ENCODE measurements at places on chromosomes 5 and 9.

DNA sequence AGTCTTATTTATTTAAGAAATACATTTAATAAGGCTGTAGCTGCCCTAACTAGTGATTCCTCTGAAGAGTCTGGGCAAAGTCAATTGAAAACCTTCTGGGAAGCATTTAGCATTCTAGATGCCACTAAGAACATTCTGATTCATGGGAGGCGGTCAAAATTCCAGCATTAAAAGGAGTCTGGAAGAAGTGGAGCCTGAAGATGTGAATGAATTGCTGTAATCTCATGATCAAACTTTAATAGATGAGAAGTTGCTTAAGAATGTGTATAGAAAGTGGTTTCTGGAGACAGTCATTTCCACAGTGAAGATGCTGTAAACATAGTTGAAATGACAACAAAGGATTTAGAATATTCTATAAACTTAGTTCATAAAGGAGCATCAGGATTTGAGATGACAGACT lies 61.4 kb downstream of the WDR41 start:
- no peak for DNase-seq

DNA sequence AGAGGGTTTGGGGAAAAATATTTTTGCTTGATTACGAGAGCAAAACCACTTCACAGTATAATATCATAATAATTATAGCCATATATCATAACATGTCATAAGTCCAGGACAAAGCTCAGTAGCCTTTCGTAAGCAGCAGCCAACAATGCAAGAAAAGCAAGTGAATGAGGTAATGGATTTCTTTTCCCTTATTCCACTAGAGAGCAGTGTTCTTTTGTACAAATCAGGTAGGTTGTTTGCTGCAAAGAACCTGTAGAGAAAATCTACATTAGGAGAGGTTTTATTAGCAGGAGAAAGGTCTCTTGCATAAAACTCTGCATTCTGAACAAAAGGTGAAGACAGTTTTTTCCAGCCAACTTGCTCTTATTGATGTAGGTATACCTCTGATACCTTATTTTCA lies 1033.4 kb downstream of the TLE4 start:
- no peak for DNase-seq

DNA sequence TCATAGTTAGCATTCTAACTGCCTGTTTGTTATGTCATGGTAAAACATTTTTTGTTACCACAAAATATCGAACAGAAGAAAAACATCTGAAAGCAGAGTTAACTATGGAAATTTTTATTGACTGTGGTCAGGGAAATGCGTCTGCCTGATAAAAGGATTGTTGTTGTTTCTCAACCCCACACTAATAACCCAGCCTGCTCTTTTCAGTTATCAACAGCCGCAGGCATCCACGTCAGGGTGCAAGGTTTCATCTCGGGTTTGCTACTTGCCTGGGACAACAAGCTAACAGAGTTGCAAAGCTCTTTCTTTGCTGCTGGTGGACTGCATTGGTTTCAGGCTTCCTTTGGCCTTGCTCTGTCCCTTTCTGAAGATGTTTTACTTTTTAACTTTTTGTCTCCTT lies 969.2 kb downstream of the CDH18 start:
- no peak for DNase-seq

GRCh38 chr5:181189363-181189961 lies 15.5 kb downstream of the TRIM7 start:
- DNase-seq = no peak

DNA sequence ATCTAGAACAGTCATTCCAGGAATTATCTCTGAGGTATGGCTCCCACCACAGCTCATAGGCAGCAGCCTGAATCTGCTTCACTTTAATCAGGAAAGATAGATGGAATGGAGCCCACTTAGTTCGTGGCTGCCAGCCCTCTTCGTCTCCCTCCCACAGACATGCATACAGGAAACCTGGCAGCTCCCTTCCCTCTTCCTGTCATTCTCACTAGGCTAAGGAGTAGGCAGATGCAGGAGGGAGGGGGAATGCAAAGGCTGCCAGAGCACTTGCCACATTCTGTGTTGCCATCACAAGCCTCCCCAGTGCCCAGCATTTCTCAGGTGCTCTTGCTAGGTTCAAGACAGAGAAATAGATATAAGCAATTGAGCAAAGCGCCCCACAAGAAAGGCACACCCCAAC lies 378.9 kb downstream of the ELAVL2 start:
- no peak for DNase-seq

DNA sequence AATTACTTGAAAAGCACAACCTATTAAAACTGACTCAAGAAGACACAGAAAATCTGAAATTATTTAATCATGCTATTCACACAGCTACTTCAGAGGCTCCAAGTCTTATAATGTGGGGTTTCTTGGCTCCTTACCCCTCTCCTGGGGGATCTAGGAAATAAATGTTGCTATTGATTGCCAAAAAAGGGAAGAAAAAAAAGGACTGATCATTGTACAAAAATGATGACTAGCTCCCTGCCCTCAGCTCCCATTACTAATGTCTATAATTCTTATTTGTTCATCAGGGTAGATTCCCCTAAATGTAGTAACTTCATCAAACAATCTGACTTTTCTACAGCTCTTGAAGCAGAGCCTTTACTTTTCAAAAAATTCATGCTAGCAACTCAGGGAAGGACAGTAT lies 3.3 kb upstream of the SMC5 start:
- DNase-seq = no peak

DNA sequence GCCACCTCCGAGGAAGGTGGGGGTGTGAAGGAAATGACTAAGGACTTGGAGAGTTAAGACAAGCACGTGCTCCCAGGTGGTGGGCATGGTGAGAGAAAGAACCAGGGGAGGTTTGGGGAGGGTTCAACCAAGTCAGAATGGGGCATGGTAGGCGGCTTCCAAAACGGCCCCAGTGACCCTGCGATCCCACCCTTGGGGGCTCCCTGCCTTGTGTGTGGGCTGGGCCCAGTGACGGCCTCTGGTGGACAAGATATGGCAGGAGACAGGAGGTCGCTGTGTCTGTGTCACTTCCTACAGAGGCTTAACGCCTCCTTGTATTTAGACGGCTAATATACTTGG lies 51.3 kb upstream of the IRX4 start:
- DNase-seq = no peak

- DNase-seq = no peak
Observed at GRCh38 chr9:14909961-14910805, at the start of gene FREM1. TSS of gene FREM1 (minus strand) at chr9:14910428. CDS start at chr9:14868977, 41,451 bp downstream.

DNA sequence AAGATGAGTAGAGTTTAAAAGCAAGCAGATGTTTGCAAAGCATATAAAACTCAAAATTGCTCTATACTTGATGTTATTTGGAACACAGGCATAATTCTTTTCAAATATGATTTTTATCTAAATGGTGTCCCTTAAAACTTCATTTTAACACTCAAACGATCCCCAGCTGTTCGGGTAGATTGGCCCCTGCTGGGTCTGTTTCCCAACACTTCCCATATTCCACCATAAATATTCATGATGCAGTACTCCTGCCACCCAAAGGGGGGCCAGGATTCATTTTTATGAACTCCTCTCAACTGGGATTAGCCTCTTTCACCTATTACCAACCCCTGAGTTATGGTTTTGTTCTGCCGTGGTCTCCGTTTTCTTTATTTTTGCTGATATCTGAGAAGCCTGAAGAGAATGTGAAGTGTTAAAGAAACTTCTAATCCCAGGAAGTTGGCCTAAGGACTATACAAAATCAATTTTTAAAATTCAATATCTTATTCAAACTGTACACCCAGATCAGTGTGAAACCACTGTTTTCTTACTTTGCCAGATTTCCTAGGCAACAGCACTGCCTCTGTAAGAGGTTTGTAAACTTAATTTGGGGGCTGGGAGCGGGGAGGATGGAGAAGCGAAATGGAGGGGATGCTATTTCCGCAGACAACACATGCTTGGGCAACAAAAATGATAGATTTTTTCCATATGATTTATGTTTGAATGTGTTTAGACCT lies 384.1 kb downstream of the DMRT2 start:
- DNase-seq = no peak

DNA sequence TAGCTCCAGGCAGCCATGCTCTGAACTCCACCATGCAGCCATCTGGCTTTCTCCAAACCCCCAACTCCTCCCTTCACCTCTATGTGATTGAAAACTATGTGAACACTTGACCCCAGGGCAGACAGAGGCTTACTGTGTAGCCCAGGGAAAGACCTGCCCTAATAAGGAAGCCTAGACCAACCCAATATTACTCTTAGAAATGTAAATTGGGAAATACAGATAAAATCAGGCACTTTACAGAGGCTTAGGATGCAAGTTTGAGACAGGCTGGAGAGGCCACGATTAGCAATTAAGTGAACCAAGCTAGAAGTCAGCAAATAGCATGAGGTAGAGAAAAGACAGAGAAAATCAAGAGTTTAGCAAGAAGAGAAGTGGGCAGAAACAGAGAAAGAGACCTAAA lies 141.7 kb upstream of the ABCA1 start:
- DNase-seq = no peak

- no peak for DNase-seq
Observed at GRCh38 chr9:36961051-36961450, 73.0 kb downstream of the PAX5 start.

DNA sequence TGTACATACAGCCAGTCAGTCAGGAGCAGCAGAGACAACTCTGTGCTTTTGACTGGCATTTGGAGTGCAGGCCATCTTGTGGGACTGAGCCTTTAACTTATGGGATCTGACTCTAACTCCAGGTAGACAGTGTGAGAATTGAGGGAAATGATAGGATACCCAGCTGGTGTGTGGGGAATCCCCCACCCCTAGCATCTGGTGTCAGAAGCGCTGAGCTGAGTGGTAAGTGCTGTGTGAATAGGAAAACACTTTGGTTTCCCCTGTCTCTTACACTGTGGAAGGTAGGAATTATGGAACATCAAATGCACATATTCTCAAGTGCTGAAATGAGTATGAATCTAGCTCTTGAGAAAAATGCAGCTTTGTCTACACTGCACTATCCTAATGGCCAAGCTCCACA lies 43.9 kb downstream of the CCDC125 start:
- no peak for DNase-seq

DNA sequence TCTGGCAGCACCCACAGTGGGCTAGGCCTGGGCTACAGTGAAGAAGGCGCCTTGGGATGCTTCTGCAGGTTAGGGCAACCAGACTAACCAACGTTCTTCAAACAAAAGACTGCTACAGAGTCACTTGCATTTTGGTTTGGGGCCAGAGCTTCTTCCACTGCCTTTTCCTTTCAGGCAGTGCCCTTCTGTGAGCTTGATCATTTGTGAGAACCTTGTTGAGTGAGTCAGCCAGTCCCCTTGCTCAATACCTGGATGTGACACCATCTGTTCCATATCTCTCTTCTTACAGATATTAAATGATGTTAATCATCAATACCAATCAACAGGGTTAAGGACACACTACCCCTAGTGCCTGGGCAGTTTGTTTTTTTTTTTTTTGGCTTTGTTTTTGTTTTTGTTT lies 46.5 kb upstream of the VDAC1 start:
- DNase-seq = no peak

DNA sequence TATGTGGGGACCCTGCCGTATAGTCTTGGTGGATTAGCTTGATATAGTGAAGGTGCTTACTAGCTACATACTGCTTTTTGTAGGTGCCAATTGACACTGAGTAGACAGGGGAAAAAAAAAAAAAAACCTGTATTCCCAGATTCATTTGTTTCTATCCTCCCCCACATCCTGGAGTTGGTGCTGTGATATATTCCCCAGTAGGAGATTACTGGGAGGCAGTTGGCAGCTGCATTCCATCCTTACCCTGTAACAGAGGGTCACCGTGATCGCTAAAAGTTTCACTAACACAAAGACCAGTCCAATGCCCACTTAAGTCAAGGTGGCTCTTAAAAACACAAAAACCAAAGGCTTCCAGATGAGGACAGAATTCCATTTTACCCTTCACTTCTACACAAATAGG lies 27.4 kb upstream of the TOMM5 start:
- no peak for DNase-seq

DNA sequence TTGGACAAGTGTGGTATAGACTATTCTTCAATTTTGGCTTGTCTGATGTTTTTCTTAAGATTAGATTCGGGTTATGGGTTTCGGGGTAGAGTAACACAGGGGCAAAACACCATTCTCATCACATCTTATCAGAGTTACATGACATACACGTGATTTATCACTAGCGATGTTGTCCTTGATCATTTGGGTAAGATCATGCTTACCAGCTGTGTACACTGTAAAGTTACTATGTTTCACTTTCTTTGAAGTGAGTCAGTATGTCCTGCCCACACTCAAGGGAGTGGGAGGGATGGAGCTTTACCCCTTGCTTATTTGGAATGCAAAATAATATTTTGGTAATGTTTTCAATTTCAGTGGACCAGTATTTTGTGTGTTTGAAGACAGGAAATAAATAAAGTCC lies 101.8 kb upstream of the TAF11L2 start:
- no peak for DNase-seq

DNA sequence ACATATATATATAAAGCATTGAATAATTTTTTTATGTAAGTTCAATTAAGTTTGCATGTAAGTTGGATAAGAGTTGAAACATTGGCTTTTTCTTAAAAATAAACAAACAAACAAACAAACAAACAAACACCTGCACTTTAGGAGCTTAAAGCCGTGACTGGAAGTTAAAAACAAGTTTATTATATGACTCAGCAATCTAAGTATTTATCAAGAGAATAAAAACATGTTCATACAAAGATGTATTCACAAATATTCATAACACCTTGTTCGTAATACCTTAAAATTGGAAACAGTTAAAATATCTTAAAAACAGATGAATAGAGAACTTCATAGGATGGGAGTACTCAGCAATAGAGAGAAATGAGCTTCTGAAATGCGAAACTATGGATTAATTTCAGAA lies 61.5 kb upstream of the ANXA1 start:
- DNase-seq = no peak

DNA sequence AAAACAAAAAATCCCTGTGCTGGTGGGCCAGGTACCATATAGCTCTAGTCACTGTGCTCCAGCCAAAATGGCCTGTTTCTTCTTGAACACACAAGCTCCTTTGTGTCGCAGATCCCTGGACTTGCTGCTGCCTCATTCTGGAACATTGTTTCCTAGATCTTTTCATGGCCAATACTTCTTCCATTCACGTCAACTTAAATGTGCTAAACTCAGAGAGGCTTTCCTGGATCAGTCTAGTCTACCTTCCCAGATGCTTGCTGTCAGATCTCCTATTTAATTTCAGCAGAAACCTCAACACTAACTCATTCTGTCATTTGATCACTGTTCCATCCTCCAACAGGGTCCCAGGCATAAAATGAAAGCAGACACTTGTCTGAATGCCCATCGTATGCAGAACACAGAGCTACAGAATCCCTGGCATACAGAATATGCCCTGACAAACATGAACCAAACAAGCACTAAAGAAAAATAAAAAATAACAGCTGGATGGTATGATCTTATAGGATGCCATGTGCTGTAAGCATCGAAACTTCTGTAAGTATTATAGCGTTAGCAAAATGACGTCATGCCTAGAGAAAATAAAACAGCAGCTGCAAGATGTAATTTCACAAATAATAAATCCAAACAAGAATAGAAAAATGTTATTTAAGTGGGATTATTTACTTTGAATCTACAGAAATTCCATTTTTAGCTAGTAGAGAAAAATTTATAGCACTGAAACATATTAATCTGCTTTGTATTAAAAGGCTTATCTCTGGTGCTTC lies 403.7 kb upstream of the DAP start:
- no peak for DNase-seq

GRCh38 chr9:85577353-85577952 lies 164.3 kb downstream of the AGTPBP1 start:
- no peak for DNase-seq
